Activated CD4-positive, alpha-beta T cell treated with anti-CD3 and anti-CD28 coated beads, Interleukin-2, amount 50 U/mL, for 48 hours (primary cell): ENCODE measurements at places on chromosomes 2 and 18.
A peak's percentile ranks its signal among the peaks of the same experiment; 100 is the strongest.

GRCh38 chr2:11042841-11043240 lies 112.4 kb upstream of the SLC66A3 start:
- DNase-seq: no peak

- no peak for DNase-seq
Observed at GRCh38 chr18:54647176-54647575, 56.1 kb downstream of the DYNAP start.

GRCh38 chr2:1476617-1477195 lies 63.4 kb downstream of the TPO start:
- DNase-seq: no peak

DNA sequence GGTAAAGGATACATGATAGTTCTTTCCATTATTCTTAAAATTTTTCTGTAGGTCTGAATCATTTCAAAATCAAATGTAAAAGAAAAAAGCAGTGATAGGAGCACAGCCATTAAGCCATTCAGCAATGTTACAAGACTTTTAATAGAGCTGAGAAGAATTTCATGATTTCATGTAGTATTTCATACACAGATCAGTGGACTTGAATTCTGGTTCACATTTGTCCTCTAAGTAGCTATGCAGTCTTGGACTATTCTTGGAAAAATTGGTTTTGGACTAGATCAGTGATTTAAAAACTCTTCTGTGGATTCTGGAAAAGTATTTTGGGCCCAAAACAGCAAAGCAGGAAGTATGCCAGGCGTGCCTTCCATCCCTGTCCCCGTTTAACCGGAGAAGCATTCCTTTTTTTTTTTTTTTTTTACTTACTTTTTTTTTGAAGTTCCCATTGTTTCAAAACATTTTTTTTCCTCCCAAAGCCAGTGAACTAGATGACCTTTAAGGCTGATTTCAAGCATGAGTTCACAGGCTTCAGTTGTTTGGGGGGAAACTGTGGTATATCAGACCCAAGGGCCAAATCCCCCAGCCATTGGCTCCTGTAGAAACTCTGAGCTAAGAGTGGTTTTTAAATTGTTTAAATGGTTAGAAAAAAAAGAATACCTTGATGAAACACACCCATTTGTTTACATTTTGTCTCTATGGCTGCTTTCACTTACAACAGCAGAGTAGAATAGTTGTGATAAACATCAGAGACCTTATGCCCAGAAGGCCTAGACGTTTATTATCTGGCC lies 17.5 kb upstream of the POLI start:
- no peak for DNase-seq

- DNase-seq: no peak
Observed at GRCh38 chr2:45312275-45312674, 298.8 kb downstream of the SRBD1 start.

- DNase-seq: peak; percentile 45
Observed at GRCh38 chr2:198374375-198375082, 570.1 kb downstream of the PLCL1 start.

DNA sequence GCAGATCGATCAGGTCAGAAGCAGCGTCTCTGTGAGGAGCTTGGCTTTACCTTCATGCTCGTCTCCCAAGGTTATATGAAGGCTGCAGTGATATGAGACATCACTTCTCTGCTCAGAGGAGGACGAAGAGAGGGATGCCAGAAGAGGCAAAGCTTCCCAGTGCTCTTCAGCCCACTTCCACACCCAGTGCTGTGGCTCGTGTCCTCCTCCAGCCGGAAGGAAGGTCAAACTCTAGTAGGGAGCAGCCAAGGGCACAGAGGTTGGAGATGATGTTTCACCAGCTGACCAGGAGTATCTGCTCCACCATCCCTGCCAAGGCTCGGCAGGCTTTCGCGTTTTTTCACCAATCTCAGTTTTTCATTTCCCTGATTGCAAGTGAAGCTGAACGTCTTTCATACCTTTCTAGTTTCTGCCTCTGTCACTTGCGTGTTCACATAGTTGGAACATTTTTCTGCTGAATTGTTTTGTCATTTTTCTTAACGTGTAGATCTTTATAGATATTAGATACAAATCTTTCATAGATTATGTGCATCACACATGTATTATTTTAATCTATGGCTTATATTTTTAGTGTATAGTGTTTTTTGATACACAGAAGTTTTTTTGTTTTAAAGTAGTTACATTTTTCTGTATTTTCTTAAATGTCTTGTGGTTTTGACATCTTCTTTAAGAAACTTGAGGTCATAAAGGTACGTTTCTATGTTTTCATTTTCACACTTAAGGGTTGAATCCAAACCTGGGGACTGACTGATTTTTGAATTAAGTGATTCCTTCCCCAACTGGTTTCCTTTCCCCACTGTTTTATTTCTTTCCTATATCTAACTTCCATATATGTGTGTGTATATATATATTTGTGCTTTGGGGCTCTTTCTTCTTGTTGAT lies 23.5 kb upstream of the L3MBTL4 start:
- no peak for DNase-seq

DNA sequence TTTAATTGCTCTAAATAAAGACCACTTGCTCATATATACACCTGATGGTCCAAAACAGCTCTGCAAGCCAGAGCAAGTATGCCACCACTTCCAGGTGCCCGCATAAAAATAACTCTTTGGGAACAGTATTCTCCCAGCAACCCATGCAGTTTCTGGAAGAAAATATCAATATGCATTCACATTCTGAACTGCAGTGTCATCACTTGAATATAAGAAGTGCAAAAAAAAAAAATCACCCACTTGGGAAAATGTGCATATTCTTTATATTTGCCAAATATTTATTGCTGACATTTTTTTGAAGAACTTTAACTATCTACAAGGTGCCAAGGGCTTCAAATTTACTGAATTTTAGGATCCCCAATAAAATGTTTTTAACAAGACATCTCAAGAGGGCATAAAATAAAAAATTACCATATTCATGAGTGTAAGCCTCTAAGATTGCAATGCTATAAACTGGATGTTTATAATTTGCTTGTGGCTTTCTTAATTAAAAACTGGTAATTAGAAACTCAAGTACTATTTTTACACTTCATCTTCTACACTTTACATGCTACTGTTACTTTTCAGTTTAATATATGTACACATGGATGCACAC lies 360.6 kb upstream of the HNRNPA3 start:
- no peak for DNase-seq

DNA sequence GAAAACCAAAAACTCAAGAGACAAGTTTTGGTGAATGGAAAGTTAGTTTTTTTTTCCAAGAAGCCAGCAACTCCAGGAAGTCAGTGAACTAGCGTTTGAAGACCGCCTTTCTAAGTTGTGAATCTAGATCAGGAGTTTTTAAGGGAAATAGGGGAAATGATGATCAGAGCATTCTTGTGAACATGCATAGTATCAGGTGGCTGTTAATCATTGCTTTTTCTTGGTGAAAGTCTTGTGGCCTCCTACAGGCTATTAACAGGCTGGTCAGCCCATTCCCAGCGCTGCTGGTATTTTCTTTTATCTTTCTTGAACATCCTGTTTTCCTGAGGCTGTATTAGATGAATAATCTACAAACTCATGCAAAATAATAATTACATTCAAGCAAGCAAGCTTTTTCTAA lies 155.8 kb downstream of the PTPRM start:
- no peak for DNase-seq

- no peak for DNase-seq
Observed at GRCh38 chr2:162586311-162586710, 242.4 kb downstream of the GCA start.

- DNase-seq: no peak
Observed at GRCh38 chr2:175792881-175793280, 209.2 kb downstream of the LNPK start.

DNA sequence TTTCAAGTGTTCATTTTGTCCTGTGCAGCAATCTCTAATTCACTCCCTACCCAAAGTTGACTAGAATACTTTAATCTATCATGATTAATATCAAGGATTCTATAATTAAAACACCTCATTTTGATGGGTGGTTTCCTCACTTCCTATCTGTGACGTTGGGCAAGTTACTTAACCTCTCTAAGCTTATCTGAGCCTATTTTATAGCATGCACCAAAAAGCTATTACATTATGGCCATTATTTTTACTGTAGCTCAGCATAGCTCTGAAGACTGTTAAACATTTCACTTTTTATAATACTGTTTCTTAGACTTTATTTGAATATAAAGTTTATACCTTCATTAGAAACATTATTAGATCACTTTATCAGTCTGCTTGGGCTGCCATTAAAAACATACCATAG lies 579.6 kb upstream of the NXPH2 start:
- DNase-seq: no peak

DNA sequence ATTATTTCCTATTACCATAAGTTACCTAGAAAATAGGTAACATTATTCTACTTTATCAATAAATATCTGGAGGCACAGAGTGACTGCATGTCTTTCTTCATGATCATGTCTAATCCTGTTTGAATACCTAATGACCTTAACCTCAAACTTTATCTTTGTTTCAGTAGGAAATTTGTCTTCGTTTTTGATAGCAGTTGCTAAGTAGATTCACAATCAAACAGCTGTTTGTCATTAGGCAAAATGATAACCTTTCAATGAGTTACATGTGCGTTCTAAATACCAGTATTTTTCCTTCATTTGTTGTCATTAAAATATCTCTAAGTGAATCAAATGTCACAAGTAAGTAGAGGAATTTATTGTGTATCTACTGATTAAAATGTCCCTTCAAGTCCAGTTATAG lies 473.8 kb downstream of the NRXN1 start:
- DNase-seq: no peak

DNA sequence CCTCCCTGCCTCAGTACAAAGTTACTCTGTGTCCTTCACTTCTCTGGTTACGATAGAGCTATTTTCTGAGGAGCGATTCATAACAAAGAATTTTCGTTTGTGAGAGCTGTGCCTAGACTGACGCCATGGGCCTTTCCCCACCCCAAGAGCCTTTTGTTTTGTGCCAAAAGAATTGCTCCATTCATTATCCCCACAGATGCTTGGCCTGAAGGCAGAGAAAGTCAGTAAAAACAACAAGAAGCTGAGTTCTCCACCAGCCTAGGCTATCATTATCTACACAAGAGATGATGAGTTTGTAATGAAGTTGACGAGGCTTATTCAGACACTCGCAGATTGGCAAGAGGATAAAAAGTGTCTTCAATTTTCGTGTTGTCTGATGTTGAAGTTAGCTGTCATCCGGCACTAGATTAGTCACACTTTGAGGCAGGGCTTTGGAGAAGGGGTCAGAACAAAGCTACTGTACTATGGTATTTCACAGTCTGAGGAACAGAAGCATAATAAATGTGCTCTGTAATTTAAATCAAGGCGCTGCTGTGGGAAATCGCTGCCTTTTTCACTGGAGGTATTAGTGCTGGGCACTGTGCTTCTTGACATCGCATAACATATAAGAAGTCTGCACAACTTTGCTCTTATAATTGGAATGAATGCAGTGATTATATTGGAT lies 278.4 kb upstream of the FIGN start:
- no peak for DNase-seq

GRCh38 chr2:202169131-202169530 lies 69.3 kb downstream of the SUMO1 start:
- DNase-seq: no peak

- no peak for DNase-seq
Observed at GRCh38 chr2:15391751-15392150, 169.4 kb downstream of the NBAS start.

DNA sequence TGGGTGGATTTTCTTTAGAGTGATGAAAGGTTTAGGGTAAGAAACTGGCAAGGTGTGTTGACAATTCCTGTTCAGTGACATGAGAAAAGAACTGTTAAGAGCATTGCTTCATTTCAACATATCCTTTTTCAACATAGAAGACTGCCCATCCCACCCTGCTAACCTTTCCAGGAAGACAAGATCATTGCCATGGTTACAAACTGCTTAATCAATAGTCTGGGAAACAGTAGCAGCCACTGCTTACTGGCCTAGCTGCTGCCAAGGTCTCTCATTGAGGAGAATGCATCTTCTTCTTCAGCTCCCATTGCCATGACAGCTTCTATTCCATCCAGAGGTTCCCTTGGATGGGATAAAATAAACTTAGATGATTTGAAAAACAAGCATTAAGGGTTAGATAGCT lies 212.1 kb downstream of the LRRTM1 start:
- DNase-seq: no peak

- DNase-seq: no peak
Observed at GRCh38 chr2:15042801-15043217, 410.3 kb downstream of the LRATD1 start.

- no peak for DNase-seq
Observed at GRCh38 chr2:158015428-158016076, 86.1 kb upstream of the UPP2 start.

DNA sequence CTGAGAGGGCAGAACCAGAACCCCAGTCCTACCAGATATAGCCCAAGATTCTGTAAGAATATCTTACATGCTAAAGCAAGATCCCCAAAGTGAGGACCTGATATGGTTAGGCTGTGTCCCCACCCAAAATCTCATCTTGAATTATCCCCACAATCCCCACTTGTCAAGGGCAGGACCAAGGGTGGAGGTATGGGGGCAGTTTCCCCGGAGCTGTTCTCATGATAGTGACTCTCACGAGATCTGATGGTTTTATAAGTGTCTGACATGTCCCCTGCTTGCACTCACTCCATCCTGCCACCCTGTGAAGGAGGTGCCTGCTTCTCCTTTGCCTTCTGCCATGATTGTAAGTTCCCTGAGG lies 19.9 kb downstream of the TTC32 start:
- DNase-seq: no peak

GRCh38 chr2:211957799-211958198 lies 580.8 kb downstream of the ERBB4 start:
- no peak for DNase-seq

DNA sequence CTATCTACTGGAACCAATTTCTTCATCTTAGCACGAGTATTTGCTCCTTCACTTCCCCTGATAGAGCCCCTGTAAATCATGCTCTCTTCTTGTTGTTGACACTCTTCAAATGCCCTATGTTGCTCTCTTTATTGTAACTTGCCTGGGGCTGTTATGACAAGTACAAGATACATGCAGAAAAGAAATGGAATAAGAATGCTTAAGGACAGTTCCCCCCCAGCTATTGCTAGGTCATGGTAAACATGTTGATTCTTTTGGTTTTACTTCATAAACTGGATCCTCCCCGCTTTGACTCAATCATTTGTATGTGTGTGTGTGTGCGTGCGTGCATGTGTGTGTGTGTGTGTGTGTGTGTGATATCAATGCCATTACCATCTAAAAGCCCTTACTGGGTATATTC lies 368.5 kb upstream of the CNTNAP5 start:
- DNase-seq: no peak

- DNase-seq: no peak
Observed at GRCh38 chr2:219511547-219512325, 2.5 kb upstream of the ASIC4 start.

GRCh38 chr18:356778-357177 lies 88.9 kb upstream of the THOC1 start:
- no peak for DNase-seq

DNA sequence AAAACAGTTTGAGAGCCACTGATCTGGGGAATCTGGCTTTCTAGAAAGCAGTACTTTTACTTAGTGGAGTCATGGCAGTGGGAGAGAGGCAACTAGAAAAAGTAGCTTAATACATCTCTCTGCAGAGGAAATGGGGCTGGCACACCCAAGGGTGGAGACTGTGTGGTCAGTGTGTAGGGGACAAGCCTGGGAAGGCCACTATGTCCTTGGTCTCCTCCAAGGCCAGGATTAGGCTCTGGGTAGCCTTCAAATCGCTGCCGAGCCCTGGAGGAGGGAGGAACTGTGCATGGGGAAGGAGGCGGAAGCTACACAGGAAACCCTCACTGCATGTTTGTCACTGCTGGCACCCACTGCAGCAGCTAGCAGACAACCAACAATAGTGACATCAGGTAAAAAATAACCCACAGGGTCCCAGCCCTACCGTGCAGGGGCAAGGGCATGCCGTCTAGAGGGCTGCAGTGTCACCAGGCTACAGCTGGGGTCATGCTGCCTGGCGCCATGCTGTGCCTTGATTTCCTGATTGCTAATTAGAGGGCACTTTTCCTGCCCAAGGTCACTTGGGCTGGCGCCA lies 34.8 kb downstream of the LBH start:
- peak; percentile 40 for DNase-seq
